NCI-H1105 (cell line): ENCODE measurements at places on chromosomes 2 and 18.

GRCh38 chr2:227031379-227031778, 132.6 kb downstream of the COL4A4 start:
- no peak for DNase-seq

- DNase-seq, result no peak
These were observed 8.1 kb upstream of the CCL20 start for GRCh38 chr2:227805578-227805977.

GRCh38 chr2:205751569-205752031, 69.3 kb downstream of the NRP2 start:
- no peak for DNase-seq

- DNase-seq, result no peak
These were observed 217.3 kb downstream of the VAPA start for GRCh38 chr18:10131081-10131459.

- DNase-seq, result no peak
These were observed 78.2 kb downstream of the SH3RF3 start for GRCh38 chr2:109207176-109207575.

DNA sequence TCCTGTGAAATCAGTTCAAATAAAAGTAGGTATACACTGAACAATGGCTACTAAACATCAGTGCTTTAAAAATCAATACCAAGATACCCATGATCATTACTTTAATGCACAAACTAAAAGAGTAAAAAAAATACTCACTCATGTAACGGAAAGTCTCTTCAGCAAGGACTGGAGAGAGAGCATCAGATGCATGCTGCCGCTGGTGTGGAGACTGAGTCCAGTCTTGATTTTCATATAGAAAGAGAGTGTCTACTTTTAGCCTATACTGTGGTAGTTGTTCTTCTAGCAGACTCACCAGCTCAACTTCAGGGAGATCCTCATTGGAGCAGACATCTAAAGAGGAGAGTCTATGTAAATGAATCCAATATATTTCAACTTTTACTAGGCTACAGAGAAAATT, 44.0 kb downstream of the TRAK2 start:
- no peak for DNase-seq

- peak; percentile 2 for DNase-seq
These were observed 3.6 kb upstream of the DGKD start for GRCh38 chr2:233350708-233351107.

DNA sequence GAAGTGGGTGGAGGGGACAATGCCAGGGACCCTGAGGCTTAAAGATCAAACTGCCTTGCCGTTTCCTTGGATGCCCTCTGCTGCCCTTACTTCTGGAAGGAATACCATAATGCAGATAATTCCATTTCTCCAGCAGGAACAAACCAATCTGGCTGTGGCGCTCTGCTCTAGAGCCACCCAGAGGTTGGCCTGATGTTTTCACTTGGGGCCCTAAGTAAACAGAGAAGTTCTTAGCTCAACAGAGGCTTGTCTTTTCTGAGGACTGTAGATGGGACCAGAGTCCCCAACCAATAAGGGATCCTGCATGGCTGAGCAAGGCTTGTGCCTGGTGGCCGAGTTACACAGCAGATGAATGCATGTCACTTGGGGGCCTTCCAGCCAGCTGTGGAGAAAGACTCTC, 230.2 kb downstream of the ZBTB7C start:
- DNase-seq, result no peak

DNA sequence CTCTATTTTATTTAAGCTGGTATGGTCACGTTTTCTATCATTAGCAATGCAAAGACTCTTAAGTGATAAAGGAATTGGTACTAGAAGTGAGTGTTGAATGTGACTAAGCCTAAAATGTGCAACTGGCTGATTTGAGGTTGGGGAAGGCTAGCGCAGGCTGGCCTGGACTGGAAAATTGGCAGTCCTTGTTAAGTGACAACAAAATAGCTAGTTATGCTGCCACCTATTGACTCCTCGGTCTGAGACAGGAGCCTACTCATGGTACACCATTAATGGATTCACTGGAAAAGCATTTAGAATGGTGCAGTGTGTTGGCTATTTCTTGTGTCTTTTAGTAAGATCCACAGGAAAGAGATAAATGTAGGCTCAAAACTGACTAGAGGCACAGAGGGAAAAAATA, 5.7 kb upstream of the WIPF1 start:
- peak; percentile 43 for DNase-seq
